ENCODE measurements at places on chromosomes 12 and 14.

DNA sequence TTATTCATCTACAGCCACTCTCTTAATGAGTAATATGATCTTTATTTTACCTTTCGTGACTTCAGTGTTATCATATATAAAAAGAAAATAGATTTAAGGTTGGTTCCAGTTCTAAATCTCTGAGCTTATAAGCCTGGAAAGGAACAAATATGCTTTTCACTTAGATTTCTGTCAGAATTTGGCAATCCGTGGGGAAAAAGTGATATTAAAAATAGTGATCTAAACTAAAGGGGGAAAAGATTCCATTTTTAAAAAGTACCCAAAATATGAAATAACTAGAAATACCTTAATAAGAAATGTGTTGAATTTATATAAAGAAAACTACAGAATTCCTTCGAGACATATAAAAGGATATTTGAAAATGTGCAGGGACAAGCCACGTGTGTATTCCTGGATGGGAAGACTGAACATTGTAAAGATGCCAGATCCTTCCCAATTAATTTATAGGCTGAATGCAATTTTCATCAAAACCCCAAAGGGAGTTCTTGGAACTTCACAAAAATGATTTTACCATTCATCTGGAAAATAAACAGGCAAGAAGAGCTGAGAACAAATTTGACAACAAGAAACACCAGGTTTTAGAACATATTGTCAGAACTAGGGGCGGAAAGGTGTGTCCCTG, 142.5 kb downstream of the EFCAB11 start:
- DNase-seq, result no peak

DNA sequence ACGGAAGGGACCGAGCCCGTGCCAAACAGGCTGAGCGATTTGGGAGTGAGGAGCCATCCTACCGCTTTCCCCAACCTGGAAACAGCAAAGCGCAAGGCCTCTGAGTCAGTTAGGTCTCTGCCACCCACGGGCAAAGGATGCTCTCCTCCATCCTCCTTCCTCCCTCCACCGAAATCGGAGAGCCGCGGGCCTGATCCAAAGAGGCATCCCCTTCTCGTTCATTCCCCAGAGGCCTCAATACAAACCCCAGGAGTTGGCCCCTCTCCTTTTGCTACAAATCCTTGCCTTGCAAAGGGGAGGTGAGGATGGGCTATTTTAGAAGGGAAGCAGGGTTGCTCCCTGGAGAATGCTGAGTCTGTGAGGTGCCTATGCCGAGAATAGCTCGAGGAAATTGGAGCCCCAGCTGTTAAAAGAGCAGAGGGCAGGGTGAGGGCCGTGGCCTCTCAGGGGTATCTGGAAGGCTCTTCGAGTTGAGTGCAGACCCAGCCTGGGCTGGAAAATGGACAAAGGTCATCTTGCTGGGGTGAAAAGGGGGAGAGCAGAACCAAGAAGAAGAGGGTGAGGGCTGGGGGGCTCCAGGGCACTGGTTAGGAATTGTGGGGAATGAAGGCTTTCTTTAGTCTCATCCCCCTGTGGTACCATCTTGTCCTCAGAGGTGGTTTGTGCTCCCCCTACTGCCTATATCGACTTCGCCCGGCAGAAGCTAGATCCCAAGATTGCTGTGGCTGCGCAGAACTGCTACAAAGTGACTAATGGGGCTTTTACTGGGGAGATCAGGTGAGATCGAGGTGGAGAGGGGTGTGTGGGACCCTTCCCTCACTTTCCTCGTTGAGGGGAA, 1.1 kb downstream of the TPI1 start:
- no peak for DNase-seq

DNA sequence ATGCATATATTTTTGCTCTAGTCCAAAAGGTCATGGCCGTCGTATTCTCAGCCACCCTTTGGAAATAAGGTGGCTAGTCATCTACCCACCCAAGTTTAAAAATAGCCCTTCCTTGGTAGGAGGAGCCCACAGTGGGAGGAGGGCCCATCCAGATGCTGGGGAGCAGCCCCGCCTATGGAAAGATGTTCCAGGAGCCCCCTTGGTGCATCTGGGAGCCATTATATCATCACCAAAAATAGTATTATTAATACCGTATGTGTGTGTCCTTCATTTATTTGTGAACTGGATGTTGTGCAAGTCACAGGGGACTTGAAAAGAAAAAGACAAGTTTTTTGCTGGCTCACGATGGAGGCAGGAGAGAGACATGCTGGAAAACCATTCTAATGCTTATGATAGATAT, 34.0 kb downstream of the EMP1 start:
- DNase-seq, result no peak

- no peak for DNase-seq
Observed at GRCh38 chr12:82089369-82090121, 268.6 kb downstream of the CCDC59 start.

GRCh38 chr12:110329710-110330109, 48.7 kb downstream of the ATP2A2 start:
- no peak for DNase-seq

All from Caco-2 (cell line).